ENCODE measurements at places on chromosomes 6 and 20. TPM values are rescaled to one million over a fixed set of nuclear protein-coding genes. Genes with fewer than 3 reads are reported as not detected.

- no peak for DNase-seq
- H3K4me1 ChIP-seq, result peaks cover 25% of the 10 kb centered on the region
- H3K27me3 ChIP-seq, result peaks cover 8% of the 10 kb centered on the region
- no peak overlapping the region for H3K27ac ChIP-seq
- no peak overlapping the region for H3K4me3 ChIP-seq
These were observed 88.1 kb upstream of the BACH2 start for GRCh38 chr6:90384720-90385119.

GRCh38 chr6:145744619-145745018 lies 9.3 kb upstream of the EPM2A start:
- H3K36me3 ChIP-seq, result peaks cover 3% of the 10 kb centered on the region
- DNase-seq, result no peak
- H3K4me1 ChIP-seq, result no peaks in the 10 kb centered on the region

GRCh38 chr6:160265869-160266476 lies 7.4 kb upstream of the SLC22A2 start:
- no peak overlapping the region for H3K4me3 ChIP-seq
- peaks cover 45% of the 10 kb centered on the region for H3K27me3 ChIP-seq
- no peaks in the 10 kb centered on the region for H3K4me1 ChIP-seq

DNA sequence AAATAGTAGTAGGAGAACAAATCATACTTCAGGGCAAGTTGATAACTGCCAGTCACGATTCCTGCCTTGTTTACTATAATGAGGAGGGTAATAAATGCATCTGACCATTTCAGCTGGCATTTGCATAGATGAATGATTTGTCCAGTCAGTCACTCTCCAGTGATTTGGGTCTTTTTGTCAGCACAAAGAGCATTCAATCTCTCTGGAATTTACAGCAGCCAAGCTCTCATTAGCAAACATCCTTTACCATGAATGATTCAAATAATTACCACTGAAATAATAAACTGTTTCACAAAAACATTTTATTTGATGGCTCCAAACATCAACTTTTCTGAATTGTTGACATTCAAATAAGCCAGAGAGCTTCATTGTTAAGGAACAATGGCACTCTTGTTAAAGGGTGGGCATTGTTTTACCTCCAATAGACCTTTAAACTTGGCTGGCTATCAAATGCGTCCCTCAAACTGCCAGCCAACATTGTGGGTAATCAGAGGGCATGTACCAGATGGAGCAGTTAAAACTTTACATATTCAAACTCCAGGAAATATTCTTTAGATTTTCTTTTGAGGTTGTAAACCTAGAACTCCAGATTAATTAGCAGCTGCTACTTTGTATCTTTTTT lies 30.0 kb upstream of the FBXL4 start:
- no peak overlapping the region for H3K27ac ChIP-seq
- no peaks in the 10 kb centered on the region for H3K36me3 ChIP-seq
- DNase-seq, result no peak
- no peaks in the 10 kb centered on the region for H3K4me1 ChIP-seq
- no peak overlapping the region for H3K4me3 ChIP-seq

GRCh38 chr6:116011520-116011919 lies 49.2 kb downstream of the FRK start:
- H3K27me3 ChIP-seq, result no peaks in the 10 kb centered on the region
- no peak for DNase-seq
- H3K27ac ChIP-seq, result no peak overlapping the region

Gene TMEM74B
- total RNA-seq, result 12.0 TPM

Gene OXT
- total RNA-seq, result 1.2 TPM

DNA sequence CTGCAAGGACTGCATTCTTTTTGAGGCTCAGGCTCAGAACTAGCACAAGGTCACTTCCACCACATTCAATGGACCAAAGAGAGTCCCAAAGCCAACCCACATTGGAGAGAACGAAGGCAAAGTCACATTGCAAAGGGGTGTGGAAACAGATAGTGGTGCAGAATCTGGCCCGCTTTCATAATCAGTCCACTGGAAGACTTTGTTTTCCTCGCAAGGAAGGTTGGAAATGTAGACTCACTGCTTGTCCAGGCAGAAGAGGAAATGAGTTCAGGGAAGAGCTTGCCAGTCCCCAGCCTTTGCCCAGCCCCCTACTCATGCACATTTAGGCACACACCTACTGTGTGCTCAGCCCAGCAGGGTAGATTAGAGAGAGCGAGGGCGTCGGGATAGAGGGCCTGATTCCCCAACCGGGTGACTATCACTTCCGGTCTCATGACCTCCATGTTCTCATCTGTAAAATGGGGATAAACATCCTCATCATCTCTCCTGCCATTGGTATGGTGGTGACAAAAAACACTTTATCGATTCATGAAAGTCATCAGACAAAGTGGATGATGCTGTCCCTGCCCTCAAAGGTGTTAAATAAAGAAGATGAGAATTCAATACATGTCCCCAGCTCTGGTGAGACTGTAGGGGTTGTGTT lies 24.3 kb upstream of the CCN5 start:
- H3K27ac ChIP-seq, result no peak overlapping the region
- no peak for DNase-seq
- H3K4me3 ChIP-seq, result no peak overlapping the region
- H3K36me3 ChIP-seq, result no peaks in the 10 kb centered on the region
- H3K4me1 ChIP-seq, result no peaks in the 10 kb centered on the region

GRCh38 chr6:36516988-36517387 lies 30.3 kb downstream of the STK38 start:
- DNase-seq, result no peak
- H3K4me3 ChIP-seq, result no peak overlapping the region
- H3K27ac ChIP-seq, result no peak overlapping the region
- H3K36me3 ChIP-seq, result peaks cover 23% of the 10 kb centered on the region
- no peaks in the 10 kb centered on the region for H3K4me1 ChIP-seq

Gene NCR2
- not detected for total RNA-seq

GRCh38 chr6:89024456-89024855 lies 56.1 kb upstream of the PNRC1 start:
- no peaks in the 10 kb centered on the region for H3K27me3 ChIP-seq
- peak overlapping the region; percentile 54 for H3K27ac ChIP-seq
- no peak overlapping the region for H3K4me3 ChIP-seq
- H3K36me3 ChIP-seq, result no peaks in the 10 kb centered on the region

Gene MUC22
- 1.6 TPM for total RNA-seq

Gene CALHM6
- 1.6 TPM for total RNA-seq

Gene ABHD16B
- not detected for total RNA-seq

- no peak for DNase-seq
- no peaks in the 10 kb centered on the region for H3K27me3 ChIP-seq
These were observed 2.4 kb downstream of the HEBP2 start for GRCh38 chr6:138406443-138406842.

- no peak overlapping the region for H3K27ac ChIP-seq
- H3K4me3 ChIP-seq, result no peak overlapping the region
- no peaks in the 10 kb centered on the region for H3K27me3 ChIP-seq
- peaks cover 4% of the 10 kb centered on the region for H3K4me1 ChIP-seq
These were observed 140.7 kb downstream of the PLCB1 start for GRCh38 chr20:8272766-8273165.

DNA sequence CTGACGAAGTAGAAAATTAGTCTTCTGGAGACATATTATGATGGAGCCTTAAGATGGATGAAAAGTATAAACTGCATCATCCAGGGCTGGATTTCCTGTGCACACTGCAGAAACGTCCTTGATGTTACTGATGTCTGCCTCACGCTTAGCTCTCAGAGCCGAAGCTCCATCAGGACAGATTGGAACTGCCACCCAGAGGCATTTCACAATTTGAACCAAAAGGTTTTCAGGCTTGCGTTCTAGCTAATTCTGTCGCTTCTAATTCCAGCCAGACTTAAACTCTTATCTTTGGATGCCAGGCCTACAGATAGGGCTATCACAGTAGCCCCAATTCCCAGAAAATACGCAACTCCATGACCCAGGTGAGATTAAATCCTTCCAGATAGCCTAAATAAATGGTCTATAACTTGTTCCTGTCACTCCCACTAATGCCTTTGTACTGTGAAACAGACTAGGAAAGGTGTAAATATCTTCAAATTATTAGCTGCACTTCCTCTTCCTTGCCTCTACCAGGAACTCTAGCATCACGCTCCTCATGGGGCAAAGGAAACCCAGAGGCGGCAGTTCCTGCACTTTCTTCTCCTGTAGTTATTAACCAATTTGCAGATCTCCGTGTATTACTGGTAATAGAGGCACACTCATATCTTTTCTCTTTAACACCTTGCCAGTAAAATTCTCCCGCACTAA lies 634.6 kb downstream of the PRKN start:
- H3K36me3 ChIP-seq, result no peaks in the 10 kb centered on the region
- no peak for DNase-seq
- no peak overlapping the region for H3K4me3 ChIP-seq
- no peaks in the 10 kb centered on the region for H3K27me3 ChIP-seq
- no peak overlapping the region for H3K27ac ChIP-seq
- H3K4me1 ChIP-seq, result no peaks in the 10 kb centered on the region

GRCh38 chr6:165117121-165117520 lies 192.3 kb downstream of the C6orf118 start:
- no peak overlapping the region for H3K27ac ChIP-seq
- no peaks in the 10 kb centered on the region for H3K36me3 ChIP-seq
- peaks cover 6% of the 10 kb centered on the region for H3K4me1 ChIP-seq

GRCh38 chr20:56860413-56860812 lies 231.3 kb downstream of the TFAP2C start:
- H3K36me3 ChIP-seq, result no peaks in the 10 kb centered on the region
- H3K4me3 ChIP-seq, result peak overlapping the region; percentile 2
- DNase-seq, result no peak
- peaks cover 4% of the 10 kb centered on the region for H3K27me3 ChIP-seq
- H3K27ac ChIP-seq, result peak overlapping the region; percentile 81
- H3K4me1 ChIP-seq, result peaks cover 38% of the 10 kb centered on the region

DNA sequence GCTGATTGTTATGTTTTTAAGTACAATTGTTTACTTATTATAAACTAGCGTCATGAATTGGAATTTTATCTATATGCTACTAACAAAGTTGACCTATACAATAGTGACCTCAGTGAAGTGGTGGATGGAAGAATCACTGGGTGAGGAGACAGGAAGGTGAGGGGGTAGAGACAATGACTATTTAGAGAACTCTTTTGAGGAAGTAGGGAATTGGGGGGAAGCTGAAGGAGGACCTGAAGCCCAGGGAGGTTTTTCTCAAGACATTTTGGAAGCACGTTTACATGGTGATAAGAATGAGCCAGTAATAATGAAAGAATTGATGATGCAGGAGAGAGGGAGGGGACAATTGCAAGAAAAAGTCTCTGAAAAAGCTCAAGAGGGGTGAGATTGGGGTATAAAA lies 96.4 kb downstream of the RPS12 start:
- H3K4me3 ChIP-seq, result no peak overlapping the region
- peaks cover 3% of the 10 kb centered on the region for H3K36me3 ChIP-seq
- H3K27ac ChIP-seq, result no peak overlapping the region
- H3K27me3 ChIP-seq, result peaks cover 10% of the 10 kb centered on the region

Gene CD164
- total RNA-seq, result 298 TPM

DNA sequence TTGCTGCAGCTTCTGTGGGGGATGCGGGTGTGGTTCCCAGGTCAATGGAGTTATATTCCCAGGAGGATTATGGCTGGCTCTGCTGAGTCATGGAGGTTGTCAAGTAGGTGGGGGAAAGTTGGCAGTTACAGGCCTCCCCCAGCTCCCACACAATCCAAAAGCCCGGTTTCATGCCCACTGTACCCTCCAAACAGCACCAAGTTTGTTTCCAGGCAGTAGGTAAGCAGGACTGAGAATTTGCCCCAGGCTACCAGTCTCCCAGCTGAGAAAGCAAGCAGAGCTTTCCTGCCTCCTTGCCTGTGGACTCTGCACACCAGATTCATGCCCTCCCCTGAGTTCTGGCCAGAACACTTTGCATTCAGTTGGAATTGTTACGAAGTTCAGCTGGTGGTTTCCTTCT lies 578.2 kb downstream of the MEI4 start:
- no peaks in the 10 kb centered on the region for H3K27me3 ChIP-seq
- no peaks in the 10 kb centered on the region for H3K4me1 ChIP-seq
- no peak for DNase-seq
- no peak overlapping the region for H3K4me3 ChIP-seq
- no peak overlapping the region for H3K27ac ChIP-seq

Gene SYTL3
- total RNA-seq, result 2.2 TPM

DNA sequence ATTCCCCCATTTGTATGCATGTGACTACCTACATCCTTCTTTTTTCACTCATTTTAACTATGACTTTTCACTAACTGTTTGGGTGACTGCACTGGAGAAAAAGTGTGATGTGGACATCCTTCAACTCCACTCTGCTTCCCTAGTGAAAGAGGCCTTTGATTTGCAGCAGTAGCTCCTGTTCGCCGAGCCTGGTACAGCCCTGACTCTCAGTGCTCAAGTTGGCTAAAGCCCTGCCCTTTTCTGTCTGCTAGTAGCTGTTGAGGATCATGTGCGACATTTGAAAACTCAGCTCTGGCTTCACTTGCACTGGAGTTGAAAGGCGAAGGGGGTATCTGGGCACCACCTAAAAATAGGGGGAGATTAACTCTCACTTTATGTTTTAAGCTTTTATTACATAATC lies 42.1 kb downstream of the DAAM2 start:
- H3K36me3 ChIP-seq, result no peaks in the 10 kb centered on the region
- DNase-seq, result no peak
- H3K27ac ChIP-seq, result no peak overlapping the region

DNA sequence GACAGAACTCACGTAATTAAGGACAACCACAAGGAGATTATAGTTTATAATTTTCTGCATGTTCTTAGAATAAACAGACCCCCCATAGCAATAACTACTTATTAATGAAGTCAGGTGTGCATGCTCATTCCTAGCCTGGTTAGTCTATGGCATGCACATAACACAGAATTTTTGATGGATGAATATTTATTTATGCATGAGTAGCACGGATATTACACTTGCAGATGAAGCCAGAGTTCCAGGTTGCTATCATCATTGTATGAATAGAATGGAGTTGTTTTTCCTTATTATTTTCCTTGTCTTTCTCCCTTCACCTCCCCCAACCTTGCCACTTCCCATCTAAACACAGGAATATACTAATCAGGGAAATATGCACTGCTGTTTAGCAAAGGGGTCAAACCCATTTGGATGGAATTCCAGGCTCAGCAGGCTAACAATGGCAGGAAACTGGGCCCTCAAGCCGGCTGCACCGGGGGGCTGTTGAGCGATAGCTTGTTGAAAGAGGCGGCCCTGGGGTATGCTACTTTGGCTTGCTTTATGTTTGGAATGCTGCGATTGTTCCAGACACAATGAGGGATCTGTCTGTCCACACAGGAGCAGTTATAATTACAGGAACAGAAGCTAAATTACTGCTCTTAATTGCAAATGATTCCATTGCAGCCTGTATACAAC lies 112.6 kb downstream of the TMEM170B start:
- H3K4me3 ChIP-seq, result no peak overlapping the region
- peaks cover 39% of the 10 kb centered on the region for H3K4me1 ChIP-seq
- no peak overlapping the region for H3K27ac ChIP-seq

Gene PAK5
- total RNA-seq, result 0.69 TPM

Gene FNDC1
- 0.14 TPM for total RNA-seq

- no peak for DNase-seq
- no peak overlapping the region for H3K27ac ChIP-seq
- no peaks in the 10 kb centered on the region for H3K36me3 ChIP-seq
- H3K4me1 ChIP-seq, result peaks cover 2% of the 10 kb centered on the region
- H3K4me3 ChIP-seq, result no peak overlapping the region
These were observed 125.8 kb upstream of the ENPP5 start for GRCh38 chr6:46296586-46296985.

DNA sequence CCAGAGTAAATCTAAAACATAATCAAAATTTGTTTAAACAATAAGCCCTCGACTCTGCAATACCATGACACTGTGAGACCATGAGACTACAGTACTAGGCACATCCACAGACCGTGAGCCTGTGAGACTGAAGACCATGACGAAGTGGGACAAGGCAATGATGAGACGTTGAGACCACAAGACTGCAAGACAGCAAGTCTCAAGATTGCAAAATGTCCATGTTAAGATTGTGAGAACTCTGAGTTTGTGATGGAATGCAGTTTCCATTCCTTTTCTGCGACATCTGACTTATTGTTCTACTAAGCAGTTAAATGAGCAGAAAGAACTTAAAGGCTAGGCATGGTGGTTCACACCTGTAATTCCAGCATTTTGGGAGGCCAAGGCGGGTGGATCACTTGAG lies 102.1 kb upstream of the PHACTR1 start:
- H3K4me1 ChIP-seq, result no peaks in the 10 kb centered on the region
- no peaks in the 10 kb centered on the region for H3K36me3 ChIP-seq
- no peak overlapping the region for H3K27ac ChIP-seq
